Activated CD8-positive, alpha-beta memory T cell treated with anti-CD3 and anti-CD28 coated beads for 1 hour (primary cell): ENCODE measurements at places on chromosomes 3 and 15.

GRCh38 chr15:94324117-94324826, 92.9 kb downstream of the MCTP2 start:
- DNase-seq, result peak; percentile 29

DNA sequence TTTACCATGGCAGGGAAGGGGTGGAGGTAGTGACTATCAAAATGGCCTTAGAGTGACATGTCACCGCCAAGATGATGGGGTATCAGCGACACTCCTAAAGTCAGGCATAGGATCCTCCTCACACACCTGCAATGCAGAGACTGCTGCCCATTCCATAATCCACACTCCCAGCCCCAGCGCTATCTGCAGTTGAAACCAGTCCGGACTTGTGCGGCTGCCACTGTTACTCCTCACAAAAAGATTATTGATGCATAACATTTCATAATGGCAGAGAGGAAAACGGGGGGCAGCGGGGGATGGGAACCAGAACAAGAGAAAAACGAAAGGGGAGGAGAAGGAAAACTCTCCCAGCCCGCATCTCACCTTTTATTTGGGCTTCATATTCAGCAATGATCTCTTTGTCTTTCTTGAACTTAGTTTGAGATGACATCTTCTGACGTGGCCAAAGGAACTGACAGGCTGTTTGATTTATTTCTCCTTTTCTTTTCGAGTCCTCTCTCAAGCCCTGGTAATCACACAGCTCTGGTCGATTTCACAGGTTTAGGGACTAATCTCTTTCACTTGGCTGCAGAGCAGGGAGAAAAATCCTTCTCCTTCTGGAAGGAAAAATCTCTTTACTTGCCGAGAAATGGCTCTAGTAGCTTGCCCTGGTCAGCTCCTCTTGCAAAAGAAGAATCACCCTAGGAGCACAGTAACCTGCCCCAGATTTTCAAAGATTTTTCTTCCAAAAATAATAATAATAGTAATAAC, 749 bp downstream of the SRGAP3 start:
- no peak for DNase-seq

- DNase-seq, result no peak
These were observed 356.6 kb upstream of the NPAP1 start for GRCh38 chr15:24318981-24319380.

GRCh38 chr3:59424268-59425010, 374.6 kb upstream of the CFAP20DC start:
- DNase-seq, result no peak

GRCh38 chr3:133965906-133966305, 63.8 kb downstream of the SLCO2A1 start:
- DNase-seq, result no peak

DNA sequence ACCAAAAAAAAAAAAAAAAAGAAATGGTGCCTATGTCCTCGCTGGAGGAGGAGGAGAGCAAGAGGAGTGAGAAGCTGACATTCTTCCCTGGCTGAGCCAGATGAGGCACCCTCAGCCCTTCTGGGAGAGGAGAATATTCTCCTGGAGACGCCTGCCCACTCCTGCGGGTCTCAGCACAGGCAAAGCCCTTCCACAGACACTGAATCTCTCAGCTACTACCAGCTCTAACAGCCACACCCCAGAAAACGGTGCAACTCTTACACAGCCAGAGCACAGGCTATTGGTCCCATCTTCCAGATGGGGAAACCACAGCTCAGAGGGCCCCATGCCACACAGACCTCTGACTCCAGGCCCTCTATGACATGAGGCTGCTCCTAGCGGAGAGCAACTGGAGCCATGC, 5.7 kb downstream of the RASL12 start:
- DNase-seq, result no peak

GRCh38 chr15:83289160-83289559, 4.7 kb upstream of the BNC1 start:
- DNase-seq, result no peak

DNA sequence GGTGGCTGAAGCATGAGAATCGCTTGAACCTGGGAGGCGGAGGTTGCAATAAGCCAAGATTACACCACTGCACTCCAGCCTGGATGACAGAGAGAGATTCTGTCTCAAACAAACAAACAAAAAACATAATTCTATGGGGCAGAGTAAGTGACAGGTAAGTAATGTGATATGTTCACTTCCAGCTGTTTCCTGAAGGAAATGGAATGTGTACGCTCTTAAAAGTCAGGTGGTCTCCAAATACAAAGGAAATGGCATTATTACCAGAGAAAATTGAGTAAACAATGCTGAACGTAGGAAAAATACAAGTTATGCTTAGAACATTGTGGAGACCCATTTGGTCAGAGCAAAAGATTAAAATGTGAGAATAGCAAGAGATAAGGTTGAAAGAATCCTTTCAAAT, 278.5 kb downstream of the SCAPER start:
- DNase-seq, result no peak

- no peak for DNase-seq
These were observed 124.0 kb downstream of the ADAMTS9 start for GRCh38 chr3:64563751-64564150.
